NCI-H748 treated with DMSO at 0.1 percent for 48 hours (cell line): ENCODE measurements at places on chromosomes 2 and 18.

- DNase-seq: no peak
These were observed 58.8 kb downstream of the RNF152 start for GRCh38 chr18:61833978-61834377.

- no peak for DNase-seq
These were observed 39.8 kb upstream of the C2orf15 start for GRCh38 chr2:99101697-99102096.

DNA sequence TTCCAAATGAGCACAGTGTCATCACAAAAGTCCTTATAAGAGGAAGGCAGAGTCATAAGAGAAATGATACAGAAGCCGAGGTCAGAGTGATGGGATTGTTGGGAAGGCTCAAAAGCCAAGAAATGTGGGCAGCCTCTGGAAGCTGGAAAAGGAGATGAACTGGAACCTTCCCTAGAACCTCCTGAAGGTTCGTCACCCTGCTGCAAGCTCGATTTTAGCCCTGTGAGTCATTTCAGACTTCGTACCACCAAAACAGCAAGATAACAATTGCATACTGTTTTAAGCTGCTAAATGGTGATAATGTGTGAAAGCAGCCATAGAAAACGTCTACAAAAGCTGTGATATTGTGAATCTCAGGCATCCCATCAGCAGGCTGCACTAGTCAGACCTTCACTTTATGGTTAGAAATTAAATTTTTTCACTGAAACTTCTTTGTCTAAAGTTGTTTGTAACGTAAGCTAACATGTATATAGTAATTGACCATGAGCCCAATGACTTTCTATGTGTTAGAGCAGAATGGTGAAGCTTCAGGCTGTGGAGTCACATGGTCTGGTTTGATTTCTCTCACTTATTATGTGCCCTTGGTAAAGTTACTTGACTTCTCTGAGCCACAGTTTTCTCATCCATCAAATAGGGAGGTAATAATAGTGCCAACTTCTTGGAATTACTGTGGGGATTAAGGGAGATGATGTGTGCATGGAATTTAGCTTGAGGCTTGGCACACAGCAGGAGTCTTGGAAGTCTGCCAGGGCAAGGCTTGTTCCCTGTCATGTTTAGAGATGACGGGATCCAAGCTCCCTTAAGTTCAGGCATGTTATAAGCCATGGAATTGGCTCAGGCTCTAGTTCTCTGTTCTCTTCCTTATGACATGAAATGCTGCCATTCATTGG lies 132.0 kb upstream of the CCDC195 start:
- peak; percentile 23 for DNase-seq

- no peak for DNase-seq
These were observed 4.8 kb downstream of the IL36A start for GRCh38 chr2:113010088-113010487.

DNA sequence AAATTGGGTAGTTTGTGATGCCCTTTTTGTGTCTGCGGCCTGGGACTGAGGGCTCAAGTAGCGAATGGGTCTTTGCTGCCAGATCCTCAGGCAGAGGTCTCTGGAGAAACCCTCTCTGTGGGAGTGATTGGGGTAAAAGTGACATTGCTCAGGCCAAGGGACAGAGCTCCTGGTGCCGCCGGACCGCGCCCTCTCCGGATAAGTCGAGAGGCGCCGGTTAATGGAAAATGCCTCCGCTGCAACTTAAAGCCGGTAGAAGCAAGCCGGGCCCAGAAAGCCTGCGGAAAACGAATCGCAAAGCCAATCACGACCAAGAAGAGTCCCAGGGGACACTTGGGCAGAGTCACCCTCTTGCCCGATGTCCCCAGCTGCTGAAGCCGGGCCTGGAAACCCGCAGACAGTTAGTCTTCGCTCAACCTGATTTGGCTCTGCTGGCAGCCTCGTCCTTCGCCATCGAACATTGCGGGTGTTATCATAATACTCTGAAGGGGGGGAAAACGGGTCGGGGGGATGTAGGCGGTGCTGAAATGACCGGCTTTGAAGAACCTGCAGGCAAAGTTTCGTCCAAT lies 352 bp upstream of the HOXD12 start:
- no peak for DNase-seq

DNA sequence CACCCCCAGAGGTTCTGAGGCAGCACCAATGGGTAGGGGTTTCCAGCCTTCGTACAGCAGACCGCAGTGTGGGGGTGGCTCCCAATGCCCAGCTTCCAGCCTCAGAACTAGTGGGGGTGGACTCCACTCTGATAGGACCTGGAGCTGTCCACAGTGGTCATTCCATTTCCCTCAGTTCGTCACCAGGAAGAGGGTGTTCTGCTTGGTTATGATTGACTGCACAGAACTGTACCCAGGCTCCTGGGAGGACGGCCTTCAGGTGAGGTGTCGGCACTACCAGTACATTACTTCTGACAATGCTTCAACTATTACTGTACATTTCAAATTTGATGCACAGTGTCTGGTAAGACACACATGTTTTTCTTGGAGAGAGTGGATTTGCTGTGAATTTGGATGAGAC lies 150.3 kb upstream of the CAPN13 start:
- DNase-seq: no peak

GRCh38 chr2:111918383-111918806 lies 20.0 kb downstream of the MERTK start:
- no peak for DNase-seq

DNA sequence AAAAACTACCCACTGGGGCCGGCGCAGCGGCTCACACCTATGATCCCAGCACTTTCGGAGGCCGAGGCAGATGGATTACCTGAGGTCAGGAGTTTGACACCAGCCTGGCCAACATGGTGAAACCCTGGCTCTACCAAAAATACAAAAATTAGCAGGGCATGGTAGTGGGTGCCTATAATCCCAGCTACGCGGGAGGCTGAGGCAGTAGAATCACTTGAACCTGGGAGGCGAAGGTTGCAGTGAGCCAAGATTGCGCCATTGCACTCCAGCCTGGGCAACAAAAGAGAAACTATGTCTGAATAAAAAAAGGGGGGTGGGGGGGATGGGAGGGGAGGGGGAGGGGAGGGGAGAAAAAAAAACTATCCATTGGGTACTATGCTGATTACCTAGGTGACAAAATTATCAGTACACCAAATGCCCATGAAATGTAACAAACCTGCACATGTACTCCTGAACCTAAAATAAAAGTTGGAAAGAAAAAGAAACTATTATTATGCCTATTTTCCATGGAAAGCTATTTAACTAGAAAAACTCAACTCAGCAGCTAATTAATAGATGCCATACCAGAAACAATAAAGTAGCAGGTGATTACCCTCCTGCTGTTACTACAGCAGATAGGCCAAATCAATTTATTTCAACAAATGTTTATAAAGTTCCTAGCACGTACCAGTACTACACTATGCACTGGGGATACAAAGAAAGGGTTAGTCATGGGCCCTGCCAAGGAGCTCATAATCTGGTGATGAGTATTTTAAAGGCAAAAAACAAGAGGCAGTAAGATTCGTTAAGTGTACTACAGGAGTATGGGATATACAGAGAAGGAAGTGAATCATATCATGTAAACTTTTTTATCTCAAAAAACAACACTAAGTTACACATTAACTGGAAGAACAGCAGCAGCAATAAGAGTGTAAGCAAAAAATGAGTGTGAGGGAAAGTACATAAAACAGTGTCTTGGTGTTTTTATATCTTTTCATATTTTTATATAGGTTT lies 112.8 kb upstream of the SLC39A10 start:
- no peak for DNase-seq

DNA sequence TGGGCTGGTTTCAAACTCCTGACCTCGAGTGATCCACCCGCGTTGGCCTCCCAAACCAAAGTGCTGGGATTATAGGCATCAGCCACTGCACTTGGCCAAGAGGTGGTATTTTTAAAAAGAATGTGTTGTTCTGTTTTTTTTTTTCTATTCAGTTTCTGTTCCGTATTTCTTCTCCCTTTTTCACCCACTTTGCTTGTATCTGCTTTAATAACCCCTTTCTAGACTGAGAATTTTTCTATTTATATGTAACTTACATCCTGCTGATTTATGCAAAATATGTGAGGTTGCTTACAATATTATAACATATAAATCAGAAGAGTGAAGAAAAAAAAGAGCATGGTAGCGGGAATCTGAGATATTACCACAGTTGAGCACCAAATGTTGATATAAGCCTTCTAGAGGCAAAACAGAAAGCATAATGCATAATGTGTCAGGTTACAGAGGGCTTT lies 17.2 kb upstream of the LYPD6B start:
- no peak for DNase-seq

- DNase-seq: no peak
These were observed 1.1 kb downstream of the FSHR start for GRCh38 chr2:49153252-49153651.

DNA sequence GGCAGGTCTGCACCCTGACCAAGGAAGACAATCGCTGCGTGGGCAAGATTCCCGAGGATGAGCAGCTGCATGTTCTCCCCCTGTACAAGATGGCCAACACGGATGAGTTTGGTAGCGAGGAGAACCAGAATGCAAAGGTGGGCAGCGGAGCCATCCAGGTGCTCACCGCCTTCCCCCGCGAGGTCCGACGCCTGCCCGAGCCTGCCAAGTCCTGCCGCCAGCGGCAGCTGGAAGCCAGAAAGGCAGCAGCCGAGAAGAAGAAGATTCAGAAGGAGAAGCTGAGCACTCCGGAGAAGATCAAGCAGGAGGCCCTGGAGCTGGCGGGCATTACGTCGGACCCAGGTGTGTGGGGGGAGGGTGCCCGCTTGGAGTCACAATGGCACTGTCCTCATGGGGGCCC lies 48.4 kb downstream of the BOLA3 start:
- DNase-seq: no peak

GRCh38 chr2:1645761-1646476 lies 98.4 kb downstream of the PXDN start:
- DNase-seq: no peak

- DNase-seq: no peak
These were observed 621 bp downstream of the TXNL1 start for GRCh38 chr18:56637711-56638231.

- DNase-seq: peak; percentile 75
These were observed 146.1 kb upstream of the NOL4 start for GRCh38 chr18:34370704-34371395.

DNA sequence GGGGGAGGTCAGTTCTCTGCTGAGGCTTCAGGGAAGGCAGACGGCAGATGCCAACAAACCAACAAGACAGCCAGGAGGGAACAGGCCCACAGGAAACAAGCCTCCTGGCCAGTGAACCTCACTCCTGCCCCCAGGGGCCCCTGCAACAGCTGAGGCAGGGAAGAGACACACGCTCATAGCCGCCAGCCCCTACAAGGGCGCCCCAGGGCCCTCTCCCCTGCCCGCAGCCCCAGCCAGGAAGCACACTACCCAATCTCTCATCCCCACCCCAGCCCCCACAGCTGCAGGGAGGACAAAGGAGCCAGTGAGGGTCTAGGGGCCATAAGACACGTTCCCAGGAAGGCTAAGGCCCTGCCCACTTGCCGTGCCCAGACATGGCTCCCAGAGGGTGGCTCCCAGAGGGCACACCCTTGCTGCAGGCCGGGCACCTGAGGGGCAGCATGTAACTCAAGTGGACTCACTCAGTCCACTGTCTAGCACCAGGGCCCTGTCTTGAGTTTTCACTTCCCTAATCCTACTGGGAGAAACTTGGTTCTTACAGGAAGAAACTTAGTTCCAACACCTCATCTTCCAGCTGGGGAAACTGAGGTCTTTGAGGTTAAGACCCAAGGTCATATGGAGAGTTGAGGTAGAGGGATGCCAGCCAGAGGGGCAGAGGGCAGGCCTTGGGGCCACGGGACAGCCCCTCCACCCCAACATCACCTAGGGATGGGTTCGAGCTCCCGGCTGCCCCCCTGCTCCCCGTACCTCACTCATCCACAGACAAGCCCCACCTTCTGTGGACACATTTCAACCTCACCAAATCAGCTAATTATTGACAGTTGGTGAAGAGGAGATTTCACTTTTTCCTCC lies 37.3 kb downstream of the EMX1 start:
- no peak for DNase-seq

DNA sequence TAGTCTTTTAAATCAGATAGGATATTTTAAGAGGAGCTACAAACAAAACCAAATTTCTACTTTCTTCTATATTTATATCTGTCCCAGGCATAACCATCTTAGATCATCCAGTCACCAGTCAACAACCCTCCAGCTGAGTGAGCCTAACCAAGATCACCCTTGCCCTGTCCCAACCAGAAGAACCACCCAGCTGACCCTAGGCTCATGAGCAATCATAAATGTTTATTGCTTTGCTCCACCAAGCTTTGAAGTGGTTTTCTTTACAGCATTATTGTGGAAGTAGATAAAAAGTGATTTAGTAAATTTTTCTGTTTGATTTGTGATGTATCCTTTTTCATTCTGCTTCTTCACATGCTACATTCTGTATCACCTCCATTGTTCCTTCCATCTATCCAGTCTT lies 167.2 kb upstream of the PIEZO2 start:
- no peak for DNase-seq

DNA sequence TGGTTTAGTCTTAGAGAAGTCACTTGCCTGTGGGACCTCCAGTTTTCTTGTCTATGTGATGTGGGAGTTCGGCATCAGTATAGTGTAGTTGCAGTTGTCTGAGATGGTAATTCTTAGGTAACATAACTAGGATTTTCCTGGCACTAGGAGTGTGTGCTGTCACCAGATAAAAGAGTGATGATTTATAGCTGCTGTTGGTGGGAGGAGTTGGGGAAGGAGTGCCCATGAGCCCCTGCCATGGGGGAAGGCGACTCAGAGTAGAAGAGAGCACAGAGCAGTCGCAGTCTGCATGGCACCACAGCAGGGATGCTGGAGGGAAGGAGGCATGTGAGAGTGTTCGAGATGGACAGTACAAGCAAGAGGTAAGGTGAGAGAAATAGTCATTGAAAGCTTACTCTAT lies 38.7 kb downstream of the ATP9B start:
- DNase-seq: no peak

DNA sequence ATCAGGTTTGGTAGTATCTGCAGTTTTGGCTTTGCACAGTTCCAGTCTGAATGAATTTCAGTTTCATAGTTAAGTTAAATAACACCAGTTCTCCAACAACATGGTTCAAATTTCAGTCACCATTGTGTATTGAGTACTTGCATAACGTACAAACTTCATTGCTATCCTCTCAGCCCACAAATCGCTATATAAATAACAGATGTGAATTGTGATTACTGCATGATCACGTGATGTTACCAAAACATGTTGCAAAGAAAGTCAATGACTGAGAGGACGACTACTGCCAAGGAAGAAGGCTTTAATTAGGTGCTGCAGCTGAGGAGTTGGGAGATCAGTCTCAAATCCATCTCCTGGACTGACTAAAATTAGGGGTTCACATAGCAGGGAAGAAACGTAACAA lies 48.2 kb downstream of the COL4A4 start:
- DNase-seq: no peak

GRCh38 chr2:74502720-74503505 lies 3.5 kb upstream of the LBX2 start:
- no peak for DNase-seq

GRCh38 chr2:86788881-86789686 lies 1.6 kb downstream of the CD8A start:
- DNase-seq: no peak

- DNase-seq: peak; percentile 80
These were observed 1.2 kb upstream of the HES6 start for GRCh38 chr2:238240757-238241711.

GRCh38 chr18:59220164-59220783 lies 316 bp downstream of the GRP start:
- DNase-seq: no peak

- no peak for DNase-seq
These were observed 100.0 kb upstream of the PID1 start for GRCh38 chr2:229371086-229371485.

- no peak for DNase-seq
These were observed 8.1 kb downstream of the SMAD7 start for GRCh38 chr18:48942554-48943261.
